ENCODE measurements at places on chromosomes 12 and 14. TPM values are rescaled to one million over a fixed set of nuclear protein-coding genes. Genes with fewer than 3 reads are reported as not detected.

GRCh38 chr14:31137214-31137889 is 70.2 kb downstream of the HECTD1 start:
- no peak for DNase-seq

DNA sequence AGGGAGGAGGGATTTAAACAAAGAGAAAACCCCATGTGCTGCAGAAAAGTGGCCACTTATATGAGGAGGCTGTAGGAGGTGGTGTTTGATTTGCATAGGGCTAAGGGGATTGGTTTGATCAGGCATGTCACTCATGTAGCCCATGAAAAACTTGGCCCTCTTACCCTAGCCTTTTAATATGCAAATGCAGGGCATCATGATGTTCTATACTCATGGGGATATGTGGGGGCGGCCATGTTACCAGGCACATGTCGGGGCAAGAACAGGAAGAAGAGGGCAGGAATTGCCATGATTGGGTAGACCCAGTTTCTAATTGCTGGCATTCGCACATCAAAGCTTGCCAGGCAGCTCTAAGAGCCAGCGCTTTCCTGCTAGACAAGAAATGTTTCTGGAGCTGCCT is 28.8 kb downstream of the KLRK1 start:
- DNase-seq, result no peak

GRCh38 chr12:116126610-116127009 is 150.9 kb downstream of the MED13L start:
- no peak for DNase-seq

DNA sequence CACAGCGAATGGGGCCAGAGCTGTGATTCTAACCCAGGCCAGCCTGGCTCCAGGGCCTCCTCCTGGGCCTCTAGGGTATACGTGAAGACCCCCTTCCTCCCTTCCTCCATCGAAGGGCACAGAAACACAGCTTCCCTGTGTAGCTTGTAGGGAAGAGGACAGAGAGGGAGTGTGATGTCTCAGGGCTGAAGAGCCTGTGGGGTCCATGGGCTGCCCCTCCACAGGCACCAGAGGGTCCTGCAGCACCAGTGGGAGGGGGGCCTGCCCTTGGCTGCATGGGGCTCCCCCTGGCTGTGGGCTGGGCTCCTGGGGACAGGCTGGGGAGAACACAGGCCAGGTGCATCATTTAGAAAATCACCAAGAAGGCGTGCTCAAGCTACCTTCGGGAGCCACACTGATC is 178.5 kb downstream of the CALM1 start:
- DNase-seq, result no peak

- no peak for DNase-seq
These were observed 35.5 kb downstream of the JAG2 start for GRCh38 chr14:105132921-105133654.

DNA sequence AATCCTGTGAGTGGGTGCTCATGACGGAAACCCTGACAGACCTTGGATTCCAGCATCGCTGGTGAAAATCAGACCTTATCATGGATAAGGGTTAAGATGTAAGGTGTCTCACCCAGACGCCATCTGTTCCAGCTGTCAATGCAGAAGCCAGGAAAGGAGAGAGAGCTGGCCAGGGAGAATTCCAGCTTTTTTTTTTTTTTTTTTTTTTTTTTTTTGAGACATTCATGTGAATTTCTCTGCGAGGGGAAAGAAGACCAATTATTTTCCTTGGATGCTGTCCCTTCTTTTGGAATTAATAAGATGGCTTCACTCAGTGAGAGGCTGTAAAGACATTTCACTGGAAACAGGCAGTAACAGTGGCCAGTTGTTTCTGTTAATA is 1.8 kb downstream of the TRAF3 start:
- DNase-seq, result no peak

- DNase-seq, result no peak
These were observed 199.8 kb downstream of the LRFN5 start for GRCh38 chr14:41806366-41806975.

GRCh38 chr12:30858471-30858870 is 68.1 kb upstream of the TSPAN11 start:
- no peak for DNase-seq

DNA sequence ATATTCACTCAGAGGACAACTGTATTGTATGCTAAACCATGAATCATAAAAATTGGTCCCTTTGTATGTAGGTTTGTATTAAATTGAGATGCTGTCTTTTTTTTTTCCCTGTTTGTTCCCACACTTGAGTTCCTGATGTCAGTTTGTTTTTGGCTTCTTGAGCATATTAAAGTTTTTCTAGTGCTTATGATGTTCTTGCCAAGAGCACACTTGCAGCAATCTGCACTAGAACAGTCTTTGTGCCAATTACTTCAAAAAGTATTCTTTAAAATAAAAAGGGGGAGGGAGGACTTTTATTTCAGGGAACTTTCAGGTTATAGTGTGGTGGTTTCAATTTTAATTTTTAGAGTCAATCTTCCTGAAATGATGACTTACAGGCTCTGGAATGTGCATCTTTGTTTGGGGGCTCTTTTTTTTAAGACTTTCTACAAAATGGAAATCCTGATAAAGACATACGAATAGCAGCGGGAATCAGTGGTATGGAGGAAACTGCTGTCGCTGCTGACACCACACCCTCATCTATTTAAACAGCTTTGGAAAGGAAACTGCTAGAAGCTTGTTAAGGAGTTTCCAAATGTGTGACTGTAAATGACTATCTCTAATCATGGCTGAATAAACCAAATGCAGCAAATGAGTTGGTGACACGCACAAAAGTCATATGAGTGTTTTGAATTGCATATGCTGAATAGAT is 188.6 kb downstream of the EGLN3 start:
- no peak for DNase-seq

DNA sequence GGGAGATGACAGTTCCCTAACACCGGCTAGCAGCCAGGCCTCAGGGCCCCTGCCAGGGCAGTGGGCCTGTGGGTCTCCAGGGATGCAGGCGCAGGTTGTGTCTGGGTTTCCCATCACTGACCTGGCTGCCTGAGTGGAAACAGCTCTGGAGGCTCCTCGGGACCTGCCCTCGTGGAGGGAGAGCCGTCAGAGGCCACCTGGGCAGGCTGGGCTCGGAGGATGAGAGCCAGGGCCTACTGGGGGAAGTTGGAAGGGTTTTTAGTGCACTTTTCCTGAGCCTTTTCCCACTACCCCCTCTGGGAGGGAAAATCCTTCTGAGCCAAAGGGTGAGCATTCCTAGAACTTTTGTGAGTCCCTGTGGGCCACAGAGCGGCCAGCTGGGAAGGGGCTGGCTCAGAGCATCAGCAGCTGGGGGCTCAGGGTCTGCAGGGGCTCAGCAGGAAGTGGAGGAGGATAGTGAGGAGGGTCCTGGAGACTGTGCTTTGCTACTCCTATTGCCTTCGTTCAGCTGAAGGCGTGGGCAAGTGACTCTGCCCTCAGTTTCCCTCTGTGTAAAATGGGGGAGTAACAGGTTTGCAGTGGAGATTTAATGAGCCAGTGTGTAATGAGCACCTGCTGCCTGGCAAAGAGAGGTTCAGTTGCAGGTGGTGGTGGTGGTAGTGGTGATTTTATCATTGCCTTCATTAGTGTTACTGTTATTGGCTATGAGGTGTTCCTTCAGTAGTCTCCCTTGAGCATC is 1.8 kb downstream of the SH2B3 start:
- DNase-seq, result no peak

DNA sequence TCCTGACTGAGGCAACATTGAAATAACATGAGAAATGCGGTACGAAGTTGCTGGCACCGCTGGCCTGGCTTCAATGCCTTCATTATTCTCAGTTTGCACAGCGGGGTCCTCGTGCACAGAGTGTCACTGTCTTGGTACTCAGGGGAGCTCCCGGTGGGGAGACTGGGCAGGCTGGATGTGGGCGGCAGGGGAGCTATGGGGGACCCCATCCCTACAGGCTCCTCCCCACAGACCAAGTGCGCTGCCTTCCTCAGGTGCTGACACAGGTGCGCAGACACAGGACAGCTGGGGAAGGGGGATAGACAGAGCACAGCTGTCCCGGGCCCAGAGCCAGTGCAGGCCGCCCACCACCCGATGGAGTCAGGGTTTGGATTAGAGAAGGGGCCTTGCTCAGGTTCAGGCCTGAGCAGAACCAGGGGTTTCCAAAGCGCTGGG is 270.1 kb downstream of the ADGRD1 start:
- peak; percentile 58 for DNase-seq

DNA sequence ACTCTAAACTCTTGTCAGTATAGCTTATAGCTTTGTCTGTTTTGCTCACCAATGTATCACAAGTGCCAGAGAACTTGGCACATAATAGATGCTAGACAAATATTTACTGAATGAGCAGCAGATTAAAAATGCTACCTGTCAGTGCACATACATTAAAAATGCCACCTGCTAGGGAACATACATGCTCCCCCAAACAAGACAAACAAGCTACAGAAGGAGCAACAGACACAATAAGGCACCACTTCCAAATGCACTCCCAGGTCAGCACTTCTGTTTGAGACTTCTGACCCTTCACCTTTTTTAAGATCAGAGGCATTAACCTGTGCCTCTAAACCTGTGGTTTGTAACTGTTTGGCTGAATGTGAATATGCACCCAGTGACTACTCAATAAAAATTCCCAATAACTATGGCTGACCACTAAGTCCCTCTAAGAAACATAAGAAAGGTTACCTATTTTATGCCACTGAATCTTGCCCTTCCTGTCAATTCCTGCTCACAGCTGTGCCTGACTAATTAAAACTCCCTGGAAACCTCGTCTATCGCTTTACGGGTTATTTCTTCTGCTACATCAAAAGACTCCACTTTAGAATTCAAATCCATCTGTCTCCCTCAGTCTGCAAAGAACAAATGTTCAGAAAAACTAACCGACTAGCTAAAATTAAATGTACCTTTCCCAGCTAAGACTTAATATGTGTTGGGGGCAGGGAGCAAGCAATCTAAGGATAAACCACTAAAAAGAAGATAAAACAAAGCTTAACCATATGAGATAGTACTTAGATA is 41.0 kb downstream of the HECTD4 start:
- DNase-seq, result no peak

GRCh38 chr14:98897605-98898309 is 374.2 kb downstream of the BCL11B start:
- peak; percentile 11 for DNase-seq

DNA sequence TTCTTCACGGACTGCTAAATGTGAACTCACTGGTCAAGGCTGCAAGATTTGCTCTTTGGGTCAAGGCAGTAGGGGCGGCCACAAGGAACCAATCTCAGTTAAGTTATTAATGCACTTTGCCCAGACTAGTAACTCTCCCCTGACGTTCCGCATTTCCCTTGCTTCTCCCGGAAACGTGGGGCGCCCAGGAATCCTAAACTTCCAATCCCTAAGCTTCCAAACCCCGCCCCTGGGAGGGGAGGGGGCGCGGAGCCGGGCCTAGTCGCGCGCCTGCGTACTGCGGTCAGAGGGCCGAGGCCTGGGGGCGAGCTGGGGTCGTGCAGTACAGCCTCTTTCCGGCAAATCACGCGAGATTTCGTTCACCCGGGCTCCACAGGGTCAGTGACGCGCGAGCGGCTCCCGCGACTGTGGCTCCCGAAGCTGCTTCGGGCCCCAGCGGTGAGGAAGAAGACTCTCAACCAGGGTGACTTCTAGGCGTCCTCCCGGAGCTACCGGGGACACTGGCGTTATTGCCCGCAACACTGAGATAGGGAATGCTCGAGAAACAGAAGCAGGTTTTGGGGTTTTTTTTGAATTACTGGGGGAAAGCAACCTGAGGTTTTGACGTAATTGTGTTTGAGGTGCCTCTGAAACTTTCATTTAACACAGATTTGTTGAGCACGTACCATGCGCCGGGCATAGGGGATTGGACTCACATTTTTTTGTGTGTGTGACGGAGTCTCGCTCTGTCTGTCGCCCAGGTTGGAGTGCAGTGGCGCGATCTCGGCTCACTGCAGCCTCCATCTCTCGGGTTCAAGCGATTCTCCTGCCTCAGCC is at the start of gene PTGR2:
TSS of gene PTGR2 (plus strand) at position 265 of the 816 bp plus-strand sequence. CDS start 7,032 bp downstream, outside the sequence.
- peak; percentile 98 for DNase-seq

DNA sequence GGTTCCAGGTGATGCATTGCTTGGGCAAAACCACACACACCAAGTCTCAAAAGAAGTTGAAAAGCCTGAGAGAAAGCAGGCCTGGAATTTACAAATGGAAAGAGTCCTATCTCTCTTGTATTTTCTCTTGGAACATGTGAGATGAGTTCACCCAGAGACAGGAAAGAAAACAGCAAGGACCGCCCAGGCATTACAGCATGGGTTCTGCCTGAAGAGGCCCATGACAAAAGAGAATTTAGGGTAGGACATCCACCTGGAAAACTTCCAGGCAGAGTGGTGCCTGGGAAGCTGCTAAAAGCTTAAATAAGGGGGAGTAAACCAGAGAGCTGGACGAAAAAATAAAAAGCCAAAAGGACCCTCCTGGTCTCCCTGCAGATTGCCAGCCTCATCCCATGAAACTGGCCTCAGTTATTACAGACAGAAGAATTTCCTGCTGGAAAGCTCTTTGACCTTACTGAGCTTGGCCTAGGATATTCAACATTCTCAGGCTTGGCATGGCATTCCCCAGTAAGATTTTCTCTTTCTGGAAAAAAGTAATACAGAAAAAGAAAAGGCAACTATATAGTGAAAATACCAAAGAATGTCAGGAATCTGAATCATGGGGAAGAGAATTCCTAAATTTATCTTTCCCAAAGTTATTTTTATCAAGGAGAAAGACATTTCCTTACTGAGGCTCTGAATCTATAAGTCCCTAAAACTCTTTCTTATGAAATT is 121.3 kb upstream of the NUDT4 start:
- DNase-seq, result no peak

GRCh38 chr12:82299319-82300025 is 58.7 kb downstream of the CCDC59 start:
- no peak for DNase-seq

DNA sequence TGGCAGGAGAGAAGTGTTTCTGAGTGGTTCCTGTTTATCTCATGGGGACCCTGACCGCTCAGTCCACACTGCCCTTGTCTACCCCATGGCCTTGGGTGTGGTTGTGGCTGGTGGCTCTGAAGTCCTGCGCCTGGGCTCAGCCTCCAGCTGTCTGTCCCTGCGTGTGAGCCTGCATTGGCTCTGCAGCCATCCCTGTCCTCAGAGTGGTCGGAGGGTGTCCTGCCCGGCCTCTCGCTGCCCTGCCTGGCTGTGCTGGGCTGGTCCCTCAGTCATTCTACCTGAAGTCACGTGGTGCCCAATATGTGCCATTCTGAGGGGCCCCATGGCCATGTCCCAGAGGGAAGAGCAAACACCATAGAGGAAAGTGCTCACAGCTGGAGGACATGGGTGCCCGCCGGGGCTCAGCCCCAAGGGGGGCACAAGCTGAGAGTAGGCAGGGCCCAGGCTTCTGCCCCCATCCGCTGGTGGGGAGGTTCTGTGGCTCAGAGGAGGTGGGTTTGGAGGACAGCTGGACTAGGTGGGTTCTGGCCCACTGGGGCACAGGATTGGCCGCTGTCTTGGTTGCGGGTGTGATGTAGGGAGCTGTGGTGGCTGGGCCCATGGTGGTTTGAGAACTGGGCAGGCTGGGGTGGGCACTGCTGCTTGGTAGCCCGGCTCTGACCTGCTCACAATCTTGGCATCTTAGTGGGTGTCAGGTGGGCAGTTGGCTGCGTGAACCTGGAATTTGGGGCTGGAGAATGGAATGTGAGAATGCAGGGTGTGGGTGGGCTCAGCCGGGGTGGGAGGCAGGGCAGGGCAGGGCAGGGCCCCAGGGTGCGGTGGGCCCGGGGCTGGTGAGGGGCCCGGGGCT is 11.6 kb downstream of the TEDC1 start:
- DNase-seq, result peak; percentile 42

Gene BDKRB2
- 4.5 TPM for total RNA-seq

Gene ACSS3
- total RNA-seq, result 26.7 TPM

Gene GPD1
- total RNA-seq, result 59.6 TPM

Gene KRT86
- total RNA-seq, result not detected

Gene DGKA
- total RNA-seq, result 76.4 TPM

Gene ZCRB1
- 38.4 TPM for total RNA-seq

Gene NKX2-1
- total RNA-seq, result not detected

Gene SYT1
- 12.7 TPM for total RNA-seq

Gene TAS2R13
- 4.1 TPM for total RNA-seq

Gene HOTAIR
- not detected for total RNA-seq

Gene DLST
- total RNA-seq, result 114 TPM
